SW480 (cell line): ENCODE measurements at places on chromosomes 12 and 14.

DNA sequence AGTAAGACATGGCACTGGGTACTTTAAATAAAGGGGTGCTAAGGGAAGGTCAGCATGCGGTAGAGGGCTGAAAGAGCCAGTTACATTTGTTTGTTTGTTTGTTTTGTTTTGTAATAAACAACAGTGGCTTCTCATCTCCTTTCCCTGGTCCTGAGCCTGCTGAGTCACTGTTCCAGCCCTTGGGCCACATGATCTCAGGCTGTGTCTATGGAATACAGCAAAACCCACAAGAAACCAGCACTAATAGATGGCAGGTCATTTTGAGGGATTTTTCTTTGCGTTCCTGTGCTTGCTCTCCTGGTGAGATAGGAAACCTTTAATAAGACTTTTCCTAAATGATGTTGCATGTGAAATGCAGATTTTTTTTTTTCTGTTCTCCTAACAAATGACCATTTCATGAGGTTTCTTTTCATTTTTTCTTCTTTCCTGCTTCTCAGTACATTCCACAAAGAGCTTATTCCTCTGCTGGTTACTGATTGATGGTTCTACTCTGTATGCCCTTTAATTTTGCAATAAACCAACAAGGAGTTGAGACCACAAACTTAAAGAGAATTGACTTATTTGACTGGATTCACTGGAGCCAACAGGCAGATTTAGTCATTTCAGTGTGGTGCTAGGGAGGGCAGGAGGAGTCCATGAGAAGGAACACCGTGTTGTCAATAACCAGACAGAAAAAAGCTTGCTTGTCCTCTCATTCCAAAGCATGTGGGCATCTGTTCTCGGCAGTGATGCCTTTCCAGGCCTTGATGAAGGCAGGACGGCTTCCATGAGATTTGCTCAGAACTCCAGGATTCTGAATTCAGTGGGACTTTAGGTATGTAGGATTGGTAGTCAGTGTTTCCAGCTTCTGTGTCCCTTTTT lies 459.2 kb downstream of the RAD51B start:
- DNase-seq = peak; percentile 14

- DNase-seq = no peak
Observed at GRCh38 chr12:94534278-94534677, 74.6 kb upstream of the CEP83 start.

DNA sequence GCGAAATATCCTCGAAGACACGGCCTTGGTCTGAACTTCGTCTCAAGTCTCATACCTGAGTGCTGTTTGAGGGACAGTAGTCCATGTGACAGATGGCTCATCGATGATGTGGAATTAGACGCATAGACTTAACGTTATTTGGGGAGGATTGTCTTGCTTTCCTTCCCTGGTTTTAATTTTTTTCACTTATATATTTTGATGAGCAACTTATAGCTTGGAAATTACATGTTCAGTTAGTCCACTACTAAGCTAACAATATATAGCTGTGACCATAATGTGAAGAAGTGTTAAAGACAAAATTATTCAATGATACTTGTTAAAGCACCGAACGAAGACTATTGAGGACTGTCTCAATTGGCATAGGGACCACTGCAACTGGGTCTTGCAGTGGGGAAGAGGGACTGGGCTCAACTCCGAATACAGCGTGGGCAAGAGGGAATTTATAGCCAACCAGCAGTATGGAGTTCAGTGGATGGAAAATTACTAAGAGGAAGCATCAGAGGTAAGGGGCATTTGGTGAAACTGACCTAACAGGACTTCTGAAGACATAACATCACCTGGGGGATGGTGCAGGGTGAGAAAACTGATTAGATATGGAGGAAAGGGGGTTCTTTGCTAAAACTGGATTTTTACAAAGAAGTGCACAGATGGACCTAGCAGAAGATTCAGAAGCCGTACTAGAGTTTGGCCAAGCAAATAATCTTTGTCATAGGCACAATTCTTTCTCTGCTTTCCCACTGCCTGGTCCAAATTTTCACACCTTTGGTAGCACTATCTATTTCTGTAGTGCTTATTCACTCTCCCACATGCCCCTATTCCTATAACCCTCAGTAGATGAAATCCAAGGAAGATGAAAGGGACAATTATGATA lies 910 bp upstream of the TM7SF3 start:
- DNase-seq = peak; percentile 36

- DNase-seq = no peak
Observed at GRCh38 chr12:39912211-39912980, 193.5 kb downstream of the SLC2A13 start.

DNA sequence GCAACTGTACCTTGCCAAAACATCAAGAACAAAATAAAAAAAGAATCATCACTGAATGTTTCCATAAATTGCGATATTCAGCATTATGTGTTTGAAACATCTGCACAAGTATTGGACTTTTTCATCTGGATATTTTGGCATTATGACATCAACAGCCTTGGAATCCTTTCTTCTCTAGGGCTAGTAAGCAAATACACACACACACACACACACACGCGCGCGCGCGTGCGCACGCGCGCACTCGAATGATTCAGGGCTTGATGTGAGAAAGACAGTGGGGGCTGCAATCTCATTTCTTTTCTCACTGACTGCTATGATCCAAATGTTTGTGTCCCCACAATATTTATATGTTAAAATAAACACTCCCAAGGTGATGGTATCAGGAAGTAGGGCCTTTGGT lies 90.0 kb upstream of the SLC38A4 start:
- DNase-seq = no peak
